CD4-positive, alpha-beta T cell treated with Interleukin-15 for 1 hour (primary cell): ENCODE measurements at places on chromosomes 5 and 9.

DNA sequence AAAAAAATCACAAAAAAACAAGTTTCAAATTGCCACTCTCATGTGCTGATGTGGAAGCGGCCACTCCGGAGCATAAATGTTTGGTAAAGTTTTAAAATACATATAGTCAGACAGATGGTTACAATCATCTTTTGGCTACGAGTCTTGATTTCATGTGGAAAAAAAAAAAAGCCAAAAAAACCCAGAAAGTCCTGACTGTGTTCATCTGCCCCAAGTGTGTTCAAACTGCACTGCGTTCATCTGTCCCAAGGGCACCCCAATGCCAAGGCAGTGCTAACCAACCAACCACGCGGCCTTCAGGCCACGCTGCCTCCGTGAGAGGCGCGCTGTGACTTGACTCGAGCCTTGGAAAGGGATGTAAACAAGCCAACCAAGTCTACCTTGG lies 127.1 kb downstream of the MYO10 start:
- DNase-seq = no peak

DNA sequence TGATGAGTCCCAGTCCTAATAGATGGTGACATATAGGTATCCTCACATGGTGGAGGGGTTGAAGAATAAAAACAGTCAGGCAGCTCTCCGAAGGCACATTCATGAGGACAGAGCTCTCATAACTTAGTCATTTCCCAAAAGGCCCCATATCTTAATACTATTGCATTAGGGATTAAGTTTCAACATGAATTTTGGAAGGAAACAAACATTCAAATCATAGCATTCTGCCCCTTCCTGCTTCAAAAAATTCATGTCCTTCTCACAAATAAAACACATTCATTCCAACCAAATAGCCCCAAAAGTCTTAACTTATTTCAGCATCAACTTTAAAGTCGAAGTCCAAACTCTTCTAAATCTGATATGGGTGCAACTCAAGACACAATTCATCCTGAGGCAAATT lies 277.2 kb upstream of the NR4A3 start:
- DNase-seq = no peak

- DNase-seq = no peak
Measured at GRCh38 chr9:14281876-14282275, 32.1 kb downstream of the NFIB start.

DNA sequence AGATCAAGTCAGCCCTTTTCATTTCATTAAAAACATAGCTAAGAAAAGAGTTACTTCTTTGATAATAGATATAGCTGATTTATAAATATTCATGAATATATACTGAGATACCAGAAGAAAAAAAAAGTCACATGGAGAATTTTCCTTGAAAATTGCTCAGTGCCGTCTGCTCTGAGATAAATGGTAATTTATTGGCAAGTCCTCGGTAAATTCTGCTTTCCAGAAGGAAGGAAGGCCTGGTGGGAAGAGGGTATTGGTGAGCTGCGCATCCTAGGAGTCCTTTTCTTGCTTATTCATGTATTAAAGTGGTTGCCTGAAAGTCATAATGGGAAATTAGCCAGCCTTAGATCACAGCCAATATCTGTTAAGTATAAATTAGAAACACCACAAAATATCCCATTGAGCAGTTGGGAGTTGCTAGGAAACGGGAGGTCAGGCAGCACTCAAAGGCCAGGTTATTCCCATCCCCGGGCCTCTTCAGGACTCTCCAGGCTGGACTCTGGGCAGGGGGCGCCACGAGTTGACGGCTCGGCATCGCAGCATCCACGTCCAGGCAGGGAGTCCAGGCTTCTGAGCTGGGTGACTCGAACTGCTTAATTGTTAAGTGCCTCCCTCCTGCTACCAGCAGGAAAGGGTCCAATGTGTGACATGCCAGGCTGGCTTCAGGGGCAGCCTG lies 116.7 kb upstream of the RETREG1 start:
- no peak for DNase-seq

DNA sequence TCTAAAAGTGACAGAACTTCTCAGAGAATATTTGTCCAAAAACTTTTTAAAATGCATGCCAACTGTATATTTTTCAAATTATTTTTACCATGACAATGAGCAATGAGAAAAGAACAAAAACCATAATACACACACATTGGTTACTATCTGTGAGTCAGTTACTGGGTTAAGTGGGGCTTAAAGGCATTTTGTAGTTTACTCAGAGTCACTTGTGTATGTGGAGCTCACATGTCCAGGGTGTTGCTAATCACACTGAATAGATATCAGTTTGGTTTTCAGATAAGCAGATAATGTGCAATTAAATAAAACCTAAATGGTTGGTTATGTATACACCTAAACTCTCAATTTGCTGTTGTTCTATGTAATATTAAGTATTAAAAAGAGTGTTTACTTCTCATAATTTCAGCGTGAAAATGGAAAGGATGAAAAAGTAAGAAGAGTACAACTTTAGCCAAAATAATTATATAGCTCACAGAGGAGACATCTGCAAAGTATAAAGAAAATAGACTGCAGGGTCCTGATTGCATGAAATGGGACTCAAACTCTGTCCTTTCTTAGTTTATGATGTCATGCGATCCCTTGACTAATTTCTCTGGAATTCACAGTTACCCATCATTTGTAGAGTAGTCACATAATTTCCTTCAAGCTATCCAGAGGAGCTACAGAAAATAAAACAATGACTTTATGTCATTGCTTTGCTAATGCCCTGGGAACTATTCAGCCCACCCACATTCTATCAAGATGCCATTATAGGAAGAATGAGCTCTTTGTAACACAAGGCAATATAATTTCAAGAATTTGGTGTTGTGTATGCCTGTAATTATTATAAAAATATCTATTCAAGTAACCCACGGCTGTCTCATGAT lies 388.0 kb upstream of the ZNF608 start:
- no peak for DNase-seq

- no peak for DNase-seq
Measured at GRCh38 chr5:122492675-122493074, 180.6 kb downstream of the SNCAIP start.

- DNase-seq = no peak
Measured at GRCh38 chr5:115480271-115480670, 64.3 kb downstream of the FEM1C start.

- no peak for DNase-seq
Measured at GRCh38 chr5:172548311-172548731, 92.7 kb upstream of the NEURL1B start.

DNA sequence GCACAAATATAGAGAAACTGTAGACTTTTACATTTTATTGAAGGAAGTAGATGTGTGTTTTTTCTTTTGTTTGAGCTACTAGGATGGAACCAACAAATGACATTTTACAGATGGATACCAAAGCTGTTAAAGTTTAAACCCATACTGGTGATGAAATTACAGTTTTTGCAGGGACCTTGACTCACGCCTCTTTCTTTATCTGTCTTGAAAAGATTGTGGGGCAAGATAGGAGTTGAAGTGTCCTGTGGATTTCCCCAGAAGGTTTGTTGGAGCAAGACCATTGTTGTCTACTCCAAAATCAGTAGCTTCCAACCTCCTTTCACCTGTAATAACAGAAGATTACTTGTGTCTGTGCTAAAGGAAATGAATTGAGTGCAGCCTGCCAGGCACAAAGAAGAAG lies 4.1 kb upstream of the C5orf63 start:
- DNase-seq = no peak

DNA sequence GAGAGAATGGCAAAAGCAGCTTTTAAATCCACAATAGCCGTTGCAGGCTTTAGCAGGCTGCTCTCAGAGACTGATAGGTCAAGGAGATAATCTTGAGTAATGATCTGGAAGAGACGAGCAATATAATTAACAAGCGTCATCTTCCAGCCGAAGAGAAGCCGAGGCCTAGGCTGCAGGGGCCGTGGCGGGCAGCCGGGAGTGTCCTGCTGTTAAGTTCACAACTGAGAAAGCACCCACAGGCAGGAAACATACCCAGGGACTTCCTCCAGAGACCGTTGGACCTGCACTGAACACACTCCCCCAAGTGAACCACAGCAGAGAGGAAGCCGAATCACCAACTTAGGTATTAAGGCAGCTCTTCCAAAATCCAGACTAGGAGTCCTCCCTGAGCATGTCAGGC lies 182.3 kb downstream of the IRX2 start:
- no peak for DNase-seq

- DNase-seq = no peak
Measured at GRCh38 chr9:110752766-110753165, 84.2 kb downstream of the MUSK start.

DNA sequence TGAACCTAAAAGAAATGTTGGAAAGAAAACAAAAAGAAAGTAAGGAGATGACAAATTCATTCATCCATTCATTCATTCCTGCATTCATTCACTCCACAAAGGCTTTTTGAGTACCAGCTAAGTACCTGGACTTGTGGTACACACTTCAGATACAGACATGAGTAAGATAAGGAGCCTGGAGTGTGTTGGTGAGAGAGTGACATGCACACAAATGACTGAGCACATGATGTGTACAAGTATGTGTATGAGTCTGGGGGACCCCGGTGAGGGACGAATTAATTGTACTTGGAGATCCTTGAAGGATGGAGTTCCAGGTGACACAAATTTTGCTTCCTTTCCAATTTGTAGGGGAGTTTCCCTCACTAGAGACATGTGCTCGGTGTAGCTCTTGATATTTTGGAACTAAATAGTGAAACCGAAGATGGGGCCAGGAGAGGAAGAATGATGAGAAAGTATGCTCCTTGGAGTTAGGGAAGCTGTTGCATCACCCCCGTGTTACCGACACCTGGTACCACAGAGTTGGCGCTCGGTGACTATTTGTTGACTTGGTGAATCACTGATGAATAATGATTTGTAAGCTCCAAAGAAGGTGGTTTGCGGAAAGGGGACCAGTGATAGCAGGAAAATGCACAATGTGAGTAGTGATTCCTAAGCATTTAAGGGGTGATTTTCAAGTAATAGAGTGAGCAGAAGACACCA lies 509.8 kb downstream of the CCDC171 start:
- no peak for DNase-seq

- DNase-seq = no peak
Measured at GRCh38 chr5:151037561-151038411, 17.4 kb downstream of the GPX3 start.

DNA sequence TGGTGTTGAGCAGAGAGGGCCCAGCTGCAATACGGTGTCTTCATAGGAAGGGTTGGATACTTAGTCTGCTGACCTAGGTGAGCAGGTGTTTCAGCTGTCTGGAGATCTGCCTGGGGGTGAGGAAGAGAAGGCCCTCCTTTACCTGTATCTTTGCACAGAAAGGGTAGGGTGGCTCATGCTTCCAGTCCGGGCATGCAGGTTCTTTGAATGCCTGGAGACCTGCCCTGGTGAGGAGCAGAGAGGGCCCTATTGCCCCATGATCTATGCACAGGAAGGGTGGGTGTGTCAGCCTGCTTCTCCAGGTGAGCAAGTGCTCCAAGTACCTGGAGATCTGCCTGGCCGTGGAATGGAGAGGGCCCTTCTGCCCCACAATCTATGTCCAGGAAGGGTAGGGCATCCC lies 63.0 kb downstream of the FER start:
- DNase-seq = no peak

DNA sequence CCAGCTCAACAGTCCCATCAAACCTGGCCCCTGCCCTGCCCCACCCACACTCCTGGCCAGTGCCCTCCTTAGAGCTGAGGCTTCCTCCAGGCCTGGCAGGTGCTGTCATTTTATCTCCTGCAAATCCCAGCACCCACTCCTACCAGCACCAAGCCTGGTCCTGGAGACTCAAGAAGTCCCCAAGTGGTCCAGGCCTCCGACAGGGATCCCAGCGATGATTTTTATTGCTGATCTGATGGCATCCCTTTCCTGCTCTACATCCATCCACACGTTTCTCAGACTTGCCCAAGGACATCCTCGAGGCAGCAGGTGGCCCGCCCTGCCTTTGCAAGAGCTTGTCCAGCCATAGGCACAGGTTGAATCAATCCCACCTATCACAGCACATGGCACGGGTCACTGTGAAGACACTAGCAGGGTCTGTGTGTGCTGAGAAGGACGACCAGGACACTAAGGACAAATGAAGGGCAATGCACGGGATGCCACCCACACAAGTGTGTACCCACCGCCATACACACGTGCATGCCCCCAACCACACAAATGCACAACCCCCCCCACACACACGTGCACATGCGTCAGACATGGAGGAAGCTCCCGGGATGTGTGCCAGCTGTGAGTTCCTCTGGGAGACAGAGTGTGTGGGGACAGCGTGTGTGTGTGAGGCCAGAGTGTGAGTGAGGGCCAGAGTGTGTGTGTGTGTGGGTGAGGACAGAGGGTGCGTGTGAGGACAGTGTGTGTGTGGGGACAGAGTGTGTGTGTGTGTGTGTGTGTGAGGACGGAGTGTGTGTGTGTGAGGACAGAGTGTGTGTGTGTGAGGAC lies 62.4 kb upstream of the UBAC1 start:
- no peak for DNase-seq

DNA sequence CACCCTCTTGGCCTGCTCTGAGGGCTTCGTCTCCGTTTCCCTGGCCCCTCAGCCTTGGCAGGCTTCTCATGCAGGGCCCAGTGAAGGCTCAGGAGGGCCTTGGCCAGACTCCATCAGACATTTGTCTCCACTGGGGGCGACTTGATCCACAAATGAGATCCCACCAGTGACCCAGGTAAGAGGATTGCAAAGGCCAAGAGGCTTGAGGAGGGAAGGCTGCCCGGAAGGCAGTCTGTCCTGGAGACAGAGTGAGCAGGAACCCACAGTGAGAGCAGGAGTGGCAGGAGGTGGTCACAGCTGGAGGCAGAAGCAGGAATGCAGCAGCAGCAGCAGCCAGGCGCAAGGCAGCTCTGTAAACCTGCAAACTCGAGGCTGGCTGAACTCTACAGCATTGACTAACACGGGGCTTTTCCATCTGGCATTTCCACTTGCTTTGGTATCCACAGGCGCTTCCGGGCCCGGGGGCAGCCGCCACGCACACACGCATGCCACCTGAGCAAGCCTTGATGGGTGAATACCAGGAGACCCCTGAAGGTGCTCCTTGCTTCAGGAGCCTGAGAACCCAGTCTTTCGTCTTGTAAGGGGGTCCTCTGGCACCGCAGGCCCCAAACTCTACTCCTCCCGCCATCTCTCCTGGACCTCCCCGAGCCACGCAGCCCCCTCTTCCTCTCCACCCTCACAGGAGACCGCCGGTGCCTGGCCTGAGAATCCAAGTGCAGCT lies 14.7 kb downstream of the MGAT1 start:
- no peak for DNase-seq

DNA sequence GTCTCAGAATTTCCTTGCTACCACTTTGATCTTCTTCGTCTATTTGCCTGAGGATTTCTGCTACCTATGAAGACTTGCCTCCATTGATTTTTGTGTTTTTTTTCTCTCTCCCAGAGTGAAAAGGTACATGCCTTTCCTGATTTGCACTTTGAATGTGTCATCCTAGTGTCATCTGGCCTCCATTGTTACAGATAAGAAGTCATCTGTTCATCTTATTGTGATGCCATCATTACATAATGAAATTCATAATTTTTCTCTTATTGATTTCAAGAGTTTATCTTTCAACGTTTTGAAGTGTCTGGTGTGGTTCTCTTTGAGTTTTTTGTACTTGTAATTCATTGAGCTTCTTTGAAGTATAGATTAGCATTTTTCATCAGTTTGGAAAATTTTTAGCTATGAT lies 144.8 kb downstream of the SH3GL2 start:
- DNase-seq = no peak

DNA sequence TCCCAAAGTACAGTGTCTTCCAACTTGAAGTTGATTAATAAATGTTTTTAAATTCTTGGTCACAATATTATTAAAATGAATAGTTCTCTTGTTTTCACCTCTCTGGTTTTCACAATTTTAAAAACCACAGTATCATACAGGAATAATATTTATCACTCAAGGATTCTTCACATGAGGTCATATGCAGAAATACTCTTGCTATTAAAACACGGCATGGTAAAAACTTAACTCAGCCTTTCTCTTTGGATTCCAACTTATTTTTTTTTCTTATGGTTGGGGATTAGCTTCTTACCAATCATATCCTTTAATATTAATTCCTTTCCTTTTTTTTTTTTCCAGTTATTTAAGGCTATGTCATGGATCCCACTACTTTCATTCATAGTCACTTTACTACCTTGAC lies 289.4 kb downstream of the ADAMTS6 start:
- no peak for DNase-seq
